A673 (cell line): ENCODE measurements at places on chromosomes 3 and 15. TPM values are rescaled to one million over a fixed set of nuclear protein-coding genes. Genes with fewer than 3 reads are reported as not detected.

Gene RLBP1
- total RNA-seq, result not detected in 2 replicates

Gene WNT7A
- not detected in 2 replicates for total RNA-seq

Gene WNT5A
- 15.7 and 18.9 TPM in 2 replicates for total RNA-seq

- H3K27ac ChIP-seq, result no peak overlapping the region
- peaks cover 9% of the 10 kb centered on the region for H3K36me3 ChIP-seq
- H3K4me3 ChIP-seq, result no peak overlapping the region
- H3K4me1 ChIP-seq, result no peaks in the 10 kb centered on the region
These were observed 12.0 kb downstream of the PLA2G4B start for GRCh38 chr15:41850482-41851166.

DNA sequence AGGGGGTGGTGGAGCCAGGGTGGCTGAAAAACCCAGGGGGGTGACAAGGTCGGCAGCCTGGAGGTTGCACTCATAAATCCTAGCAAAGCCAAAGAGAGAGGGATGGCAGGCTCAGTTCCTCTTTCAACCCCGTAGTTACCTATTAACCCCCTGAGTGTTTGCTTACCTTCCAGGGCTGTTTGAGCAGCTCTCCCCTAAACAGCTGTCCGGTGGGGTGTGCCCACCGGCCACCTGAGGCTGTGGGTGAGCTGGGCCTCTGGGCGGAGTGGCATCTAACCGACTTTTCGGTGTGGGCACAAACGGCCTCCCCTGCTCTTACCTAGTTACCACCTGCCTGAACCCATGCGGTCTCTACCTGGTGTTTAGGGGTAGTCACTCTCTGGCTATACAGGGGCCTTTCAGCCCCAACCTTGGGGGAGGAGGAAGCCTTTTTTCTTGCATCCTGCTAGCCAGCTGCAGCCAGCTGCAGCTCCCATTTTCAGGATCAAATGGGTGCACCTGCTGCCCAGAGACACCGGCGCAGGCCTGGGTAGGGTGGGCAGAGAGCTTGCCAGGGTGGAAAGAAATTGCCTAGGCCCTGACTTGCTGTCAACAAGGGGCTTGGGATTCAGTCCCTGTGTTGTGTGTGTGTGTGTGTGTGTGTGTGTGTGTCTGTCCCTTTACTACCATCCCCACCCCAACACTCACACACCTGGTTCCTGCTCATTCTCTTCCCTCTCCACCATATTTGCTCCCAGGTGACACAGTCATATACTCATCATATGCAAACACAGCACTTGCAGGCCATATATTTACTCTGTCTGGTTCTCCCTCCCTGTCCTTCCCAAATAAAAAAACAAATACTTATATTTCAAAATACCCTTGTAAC lies 3.7 kb downstream of the DLL4 start:
- H3K27me3 ChIP-seq, result peaks cover 35% of the 10 kb centered on the region
- no peaks in the 10 kb centered on the region for H3K36me3 ChIP-seq
- no peak for DNase-seq
- H3K4me1 ChIP-seq, result peaks cover 41% of the 10 kb centered on the region
- no peak overlapping the region for H3K27ac ChIP-seq
- H3K4me3 ChIP-seq, result no peak overlapping the region

GRCh38 chr3:30644615-30645014 lies 38.2 kb downstream of the TGFBR2 start:
- H3K27me3 ChIP-seq, result no peaks in the 10 kb centered on the region
- peaks cover 42% of the 10 kb centered on the region for H3K4me1 ChIP-seq
- peaks cover 9% of the 10 kb centered on the region for H3K36me3 ChIP-seq
- peak overlapping the region; percentile 44 for H3K27ac ChIP-seq
- peak; percentile 81 for DNase-seq

- no peak overlapping the region for H3K4me3 ChIP-seq
- no peaks in the 10 kb centered on the region for H3K27me3 ChIP-seq
- H3K4me1 ChIP-seq, result peaks cover 18% of the 10 kb centered on the region
- no peak for DNase-seq
- H3K36me3 ChIP-seq, result no peaks in the 10 kb centered on the region
These were observed 68.4 kb downstream of the CRTC3 start for GRCh38 chr15:90598031-90598577.

DNA sequence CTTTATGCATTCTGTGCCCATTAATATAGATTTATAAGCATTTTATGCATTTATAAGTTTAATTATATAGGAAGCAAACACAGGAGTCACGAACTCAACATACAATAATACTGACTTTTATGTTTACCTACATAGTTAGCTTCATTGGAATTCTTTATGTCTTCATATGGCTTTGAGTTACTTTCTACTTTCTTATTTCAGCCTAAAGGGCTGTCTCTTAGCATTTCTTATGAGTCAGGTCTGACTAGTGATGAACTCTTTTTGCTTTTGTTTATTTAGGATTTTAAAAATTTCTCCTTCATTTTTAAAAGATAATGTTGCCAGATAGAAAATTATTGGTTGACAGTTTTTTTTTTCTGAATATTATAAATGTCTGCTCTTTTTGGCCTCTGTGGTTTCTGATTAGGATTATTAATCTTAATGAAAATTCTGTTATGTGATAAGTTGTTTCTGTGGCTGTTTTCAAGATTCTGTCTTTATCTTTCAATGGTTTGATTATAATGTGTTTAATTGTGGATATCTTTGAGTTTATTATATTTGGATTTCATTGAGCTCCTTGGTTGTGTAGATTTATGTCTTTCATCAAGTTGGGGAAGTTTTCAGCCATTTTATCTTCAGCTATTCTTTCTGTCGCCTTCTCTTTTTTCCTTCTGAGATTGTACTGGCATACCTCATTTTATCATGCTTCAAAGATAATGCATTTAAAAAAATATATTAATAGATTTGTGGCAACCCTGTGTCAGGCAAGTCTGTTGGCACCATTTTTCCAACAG lies 54.3 kb downstream of the ATP2C1 start:
- H3K4me3 ChIP-seq, result no peak overlapping the region
- no peak for DNase-seq
- H3K27ac ChIP-seq, result no peak overlapping the region
- no peaks in the 10 kb centered on the region for H3K27me3 ChIP-seq
- H3K36me3 ChIP-seq, result peaks cover 30% of the 10 kb centered on the region

- no peak overlapping the region for H3K4me3 ChIP-seq
- no peaks in the 10 kb centered on the region for H3K36me3 ChIP-seq
- H3K4me1 ChIP-seq, result no peaks in the 10 kb centered on the region
- DNase-seq, result no peak
- peaks cover 83% of the 10 kb centered on the region for H3K27me3 ChIP-seq
These were observed 200.7 kb downstream of the RPLP1 start for GRCh38 chr15:69653306-69653705.

- H3K4me3 ChIP-seq, result peak overlapping the region; percentile 47
- peaks cover 10% of the 10 kb centered on the region for H3K4me1 ChIP-seq
- H3K27me3 ChIP-seq, result peaks cover 57% of the 10 kb centered on the region
- no peaks in the 10 kb centered on the region for H3K36me3 ChIP-seq
These were observed 1.2 kb downstream of the RGMA start for GRCh38 chr15:93087825-93088199.

GRCh38 chr15:36527235-36528162 lies 51.9 kb upstream of the CDIN1 start:
- no peak overlapping the region for H3K4me3 ChIP-seq
- peak; percentile 52 for DNase-seq
- H3K36me3 ChIP-seq, result no peaks in the 10 kb centered on the region
- H3K27ac ChIP-seq, result no peak overlapping the region
- H3K27me3 ChIP-seq, result no peaks in the 10 kb centered on the region

DNA sequence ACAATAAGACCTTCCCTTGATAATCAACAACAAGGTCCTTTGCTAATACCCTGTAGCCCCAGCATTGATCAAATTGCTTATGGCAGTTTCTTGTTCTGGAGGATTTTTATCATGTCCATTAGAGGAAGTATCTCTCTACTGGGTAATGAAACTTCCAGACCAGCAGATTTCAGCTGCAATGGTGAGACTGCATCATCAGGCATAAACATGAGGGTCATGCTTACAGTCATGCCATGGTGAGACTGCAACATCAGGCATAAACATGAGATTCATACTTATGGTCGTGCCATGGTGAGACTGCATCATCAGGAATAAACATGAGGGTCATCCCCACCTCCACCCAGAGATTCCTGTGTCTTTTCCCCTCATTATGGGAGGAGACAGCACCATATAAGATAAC lies 129.0 kb upstream of the LIPC start:
- no peak overlapping the region for H3K4me3 ChIP-seq
- no peak overlapping the region for H3K27ac ChIP-seq
- no peaks in the 10 kb centered on the region for H3K27me3 ChIP-seq
- no peaks in the 10 kb centered on the region for H3K36me3 ChIP-seq

- no peak overlapping the region for H3K27ac ChIP-seq
- H3K27me3 ChIP-seq, result no peaks in the 10 kb centered on the region
- H3K36me3 ChIP-seq, result no peaks in the 10 kb centered on the region
- no peaks in the 10 kb centered on the region for H3K4me1 ChIP-seq
- no peak for DNase-seq
These were observed 176.9 kb downstream of the APBA2 start for GRCh38 chr15:29062626-29063025.

DNA sequence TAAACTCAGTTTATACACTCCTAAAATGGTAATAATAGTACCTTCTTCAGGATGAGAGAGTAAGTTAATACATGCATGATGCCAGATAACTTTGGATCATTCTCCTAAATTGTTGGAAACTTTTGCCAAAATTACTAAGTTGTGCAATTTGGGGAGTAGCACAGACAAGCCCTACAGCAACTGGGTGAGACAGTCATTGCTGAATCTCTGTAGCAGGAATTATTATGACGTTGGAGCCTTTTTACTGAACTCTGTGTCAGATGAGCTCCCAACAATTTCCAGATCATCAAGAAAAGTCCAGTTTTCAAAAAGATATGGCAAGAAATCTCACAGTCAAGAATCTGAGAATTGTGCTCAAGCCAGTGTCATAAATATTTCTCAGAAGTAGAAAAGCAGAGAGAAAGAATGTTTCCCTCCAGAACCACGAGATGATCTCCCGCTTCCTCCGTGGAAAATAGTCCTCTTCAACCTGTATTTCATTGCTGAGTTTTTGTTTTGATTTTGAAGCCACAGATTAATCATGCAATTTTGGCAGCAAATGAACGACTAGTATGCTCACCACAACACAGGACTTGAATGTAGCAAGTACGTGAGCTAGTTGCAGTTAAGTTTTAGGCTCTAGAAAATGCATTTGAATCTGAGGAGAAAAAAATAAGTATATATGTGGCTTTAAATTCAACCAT lies 485.4 kb downstream of the CNTN6 start:
- no peaks in the 10 kb centered on the region for H3K36me3 ChIP-seq
- H3K27ac ChIP-seq, result no peak overlapping the region
- no peaks in the 10 kb centered on the region for H3K4me1 ChIP-seq
- DNase-seq, result no peak
- H3K4me3 ChIP-seq, result no peak overlapping the region

DNA sequence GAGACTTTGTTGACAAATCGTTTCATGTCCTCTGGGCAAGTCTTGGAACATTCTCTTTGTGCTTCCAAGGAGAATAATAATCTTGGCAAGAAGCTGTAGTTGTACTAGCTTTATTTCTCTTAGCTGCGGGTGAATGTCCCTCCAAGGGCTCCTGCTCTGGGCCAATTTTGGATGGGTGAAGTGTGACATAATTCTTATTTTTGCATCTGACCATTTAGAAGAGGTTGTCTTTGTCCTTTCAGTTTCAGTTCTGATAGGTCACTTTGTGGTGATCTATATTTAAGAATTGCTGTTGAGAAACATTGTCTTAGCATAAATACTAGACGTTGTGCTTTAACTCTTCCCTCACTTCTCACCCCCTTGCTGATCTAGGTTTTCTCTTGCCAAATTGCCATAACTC lies 164.8 kb upstream of the RORA start:
- no peak for DNase-seq
- H3K27ac ChIP-seq, result no peak overlapping the region
- H3K36me3 ChIP-seq, result no peaks in the 10 kb centered on the region
- no peak overlapping the region for H3K4me3 ChIP-seq

GRCh38 chr3:126212620-126213378 lies 32.4 kb upstream of the ALDH1L1 start:
- DNase-seq, result peak; percentile 60
- no peaks in the 10 kb centered on the region for H3K36me3 ChIP-seq
- H3K4me3 ChIP-seq, result no peak overlapping the region
- H3K27me3 ChIP-seq, result no peaks in the 10 kb centered on the region

GRCh38 chr3:180808823-180809575 lies 103.5 kb upstream of the FXR1 start:
- H3K4me1 ChIP-seq, result no peaks in the 10 kb centered on the region
- no peak for DNase-seq
- no peak overlapping the region for H3K27ac ChIP-seq
- no peaks in the 10 kb centered on the region for H3K36me3 ChIP-seq

GRCh38 chr3:46934072-46934471 lies 42.5 kb downstream of the CCDC12 start:
- no peak for DNase-seq
- H3K36me3 ChIP-seq, result peaks cover 2% of the 10 kb centered on the region
- H3K27ac ChIP-seq, result no peak overlapping the region
- peaks cover 6% of the 10 kb centered on the region for H3K4me1 ChIP-seq

DNA sequence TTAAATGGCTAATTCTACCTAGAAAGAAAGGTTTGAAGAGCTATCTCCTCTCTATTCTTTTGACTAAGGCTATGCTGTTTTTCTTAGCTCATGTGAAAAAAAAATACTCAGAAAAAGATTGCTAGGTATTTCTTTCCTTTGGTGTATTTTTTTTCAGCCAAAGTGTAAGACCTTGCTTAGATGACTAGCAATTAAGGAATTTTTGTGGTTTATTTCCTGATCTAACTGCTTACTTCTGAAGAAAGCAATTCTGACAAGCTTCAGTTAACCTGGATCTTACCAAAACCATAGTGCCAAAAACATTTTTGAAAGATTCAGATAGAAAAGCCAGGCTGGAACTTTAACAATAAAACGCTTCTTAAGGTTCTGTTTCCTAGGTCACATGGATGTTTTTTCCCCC lies 315.6 kb downstream of the SOX2 start:
- no peaks in the 10 kb centered on the region for H3K36me3 ChIP-seq
- no peaks in the 10 kb centered on the region for H3K27me3 ChIP-seq
- H3K27ac ChIP-seq, result no peak overlapping the region
- no peak overlapping the region for H3K4me3 ChIP-seq
- H3K4me1 ChIP-seq, result peaks cover 9% of the 10 kb centered on the region

DNA sequence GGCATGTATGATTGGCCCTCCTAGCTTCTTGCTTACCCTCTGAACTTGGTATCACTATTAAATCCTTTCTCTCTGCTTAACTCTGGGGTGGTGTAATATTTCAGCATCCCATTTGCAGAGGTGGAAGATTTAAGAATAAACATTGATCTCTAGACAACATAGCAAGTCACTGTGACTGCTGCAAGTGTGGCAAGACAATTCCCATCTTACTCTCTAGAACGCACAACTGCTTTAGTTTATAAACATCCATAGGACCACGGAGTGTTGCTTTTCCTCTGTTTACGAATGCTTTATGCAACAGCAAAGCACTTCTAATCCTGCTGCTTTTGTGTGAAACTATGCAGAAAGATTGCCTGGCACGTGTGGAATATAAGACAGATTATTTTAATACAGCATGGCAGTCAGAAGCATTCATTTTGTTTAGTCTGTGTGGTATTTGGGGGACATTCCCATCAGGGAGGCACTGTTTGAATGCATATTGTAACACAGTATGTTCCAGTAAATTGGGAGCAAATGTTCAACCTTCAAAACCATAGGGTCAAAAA lies 338.9 kb upstream of the TMCO5A start:
- no peak overlapping the region for H3K4me3 ChIP-seq
- H3K36me3 ChIP-seq, result no peaks in the 10 kb centered on the region
- no peaks in the 10 kb centered on the region for H3K4me1 ChIP-seq
- H3K27me3 ChIP-seq, result no peaks in the 10 kb centered on the region
